ENCODE measurements at places on chromosomes 7 and 10. TPM values are rescaled to one million over a fixed set of nuclear protein-coding genes. Genes with fewer than 3 reads are reported as not detected.

Gene EBF3
- total RNA-seq = not detected

Gene HKDC1
- total RNA-seq = 0.15 TPM

Gene AKR1C4
- total RNA-seq = not detected

Gene CXCL12
- not detected for total RNA-seq

Gene PRKCQ
- total RNA-seq = 46.7 TPM

Gene SMKR1
- 11.6 TPM for total RNA-seq

Data from CD8-positive, alpha-beta memory T cell (primary cell).